ENCODE measurements at places on chromosomes 4 and X. TPM values are rescaled to one million over a fixed set of nuclear protein-coding genes. Genes with fewer than 3 reads are reported as not detected.

CTAG1B gene
- not detected for total RNA-seq

SPANXA2 gene
- total RNA-seq: not detected

C4orf36 gene
- total RNA-seq: 0.75 TPM

CLDN34 gene
- total RNA-seq: not detected

GAGE12E gene
- total RNA-seq: not detected

FAM13A gene
- 46.9 TPM for total RNA-seq

H2AZ1 gene
- 794 TPM for total RNA-seq

DNA sequence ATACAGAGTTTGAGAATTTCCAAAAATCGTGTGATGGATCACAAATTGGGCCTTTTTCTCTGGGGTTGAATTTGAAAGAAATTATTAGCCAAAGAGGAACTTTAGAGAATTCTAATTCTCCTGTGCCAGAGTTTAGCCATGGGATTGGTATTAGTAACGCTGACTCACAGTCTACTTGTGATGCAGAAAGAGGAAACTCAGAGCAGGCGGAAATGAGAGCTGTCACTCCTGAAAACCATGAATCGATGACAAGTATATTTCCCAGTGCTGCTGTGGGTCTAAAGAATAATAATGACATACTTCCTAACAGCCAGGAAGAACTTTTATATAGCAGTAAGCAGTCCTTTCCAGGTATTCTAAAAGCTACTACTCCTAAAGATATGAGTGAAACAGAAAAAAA lies 64.9 kb downstream of the N4BP2 start:
- no peaks in the 10 kb centered on the region for H3K27me3 ChIP-seq
- no peak overlapping the region for H3K4me3 ChIP-seq
- peaks cover 6% of the 10 kb centered on the region for H3K36me3 ChIP-seq
- H3K27ac ChIP-seq: no peak overlapping the region
- DNase-seq: no peak

- H3K27me3 ChIP-seq: no peaks in the 10 kb centered on the region
- H3K27ac ChIP-seq: no peak overlapping the region
These were observed 33.4 kb downstream of the PHOX2B start for GRCh38 chr4:41715155-41715554.

DNA sequence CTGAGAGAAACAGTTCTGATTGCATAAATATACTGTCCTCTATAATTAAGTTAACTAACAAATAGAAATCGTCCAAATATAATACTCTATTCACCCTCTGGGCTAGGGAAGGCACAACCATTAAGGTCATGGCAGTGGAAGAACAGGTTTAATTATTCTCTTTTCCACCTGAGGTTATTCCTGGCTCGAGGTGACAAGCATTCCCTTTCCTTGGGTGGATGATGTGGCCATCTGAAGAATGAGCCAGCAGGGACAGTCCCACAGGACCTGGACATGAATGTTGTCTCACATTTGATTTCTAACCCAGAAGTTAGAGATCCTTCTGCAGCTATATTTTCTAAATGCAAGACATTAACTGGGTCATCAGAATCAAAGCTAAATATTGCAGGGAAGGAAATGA lies 5.5 kb downstream of the IBSP start:
- no peak overlapping the region for H3K4me3 ChIP-seq
- no peak overlapping the region for H3K27ac ChIP-seq
- no peak for DNase-seq
- H3K36me3 ChIP-seq: no peaks in the 10 kb centered on the region

DNA sequence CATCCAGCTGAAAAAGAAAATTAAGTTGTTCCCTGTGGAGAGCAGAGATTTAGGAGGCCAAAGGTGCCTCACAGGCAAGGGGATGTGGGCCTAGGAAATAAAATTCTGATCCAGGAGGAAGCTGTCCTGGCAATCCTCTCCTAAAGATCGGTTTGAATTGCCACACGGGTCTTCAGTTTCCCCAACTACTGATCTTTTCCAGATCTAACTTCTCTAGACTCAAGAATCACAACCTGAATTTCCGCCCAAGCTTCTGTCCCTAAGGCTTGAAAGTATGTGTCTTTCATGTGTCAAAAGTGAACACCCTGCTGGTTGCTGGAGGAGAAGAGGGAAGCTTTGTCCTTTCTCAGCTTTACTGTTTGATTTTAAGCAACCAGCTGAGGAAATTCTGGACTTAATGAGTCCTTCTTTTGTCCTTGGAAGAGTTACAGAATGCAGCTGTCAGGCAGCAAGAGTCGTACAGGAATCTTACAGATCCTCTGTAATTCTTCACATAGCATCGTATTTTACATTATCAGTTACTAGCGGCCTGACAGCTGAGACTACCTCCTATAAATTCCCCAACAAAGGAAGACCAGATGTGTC lies 93.8 kb downstream of the INPP4B start:
- no peak overlapping the region for H3K27ac ChIP-seq
- DNase-seq: peak; percentile 27
- no peaks in the 10 kb centered on the region for H3K36me3 ChIP-seq
- H3K4me1 ChIP-seq: no peaks in the 10 kb centered on the region
- no peaks in the 10 kb centered on the region for H3K27me3 ChIP-seq

GRCh38 chrX:17525762-17526555 lies 151.0 kb downstream of the NHS start:
- H3K27ac ChIP-seq: no peak overlapping the region
- no peaks in the 10 kb centered on the region for H3K36me3 ChIP-seq
- no peak overlapping the region for H3K4me3 ChIP-seq
- no peaks in the 10 kb centered on the region for H3K4me1 ChIP-seq

DNA sequence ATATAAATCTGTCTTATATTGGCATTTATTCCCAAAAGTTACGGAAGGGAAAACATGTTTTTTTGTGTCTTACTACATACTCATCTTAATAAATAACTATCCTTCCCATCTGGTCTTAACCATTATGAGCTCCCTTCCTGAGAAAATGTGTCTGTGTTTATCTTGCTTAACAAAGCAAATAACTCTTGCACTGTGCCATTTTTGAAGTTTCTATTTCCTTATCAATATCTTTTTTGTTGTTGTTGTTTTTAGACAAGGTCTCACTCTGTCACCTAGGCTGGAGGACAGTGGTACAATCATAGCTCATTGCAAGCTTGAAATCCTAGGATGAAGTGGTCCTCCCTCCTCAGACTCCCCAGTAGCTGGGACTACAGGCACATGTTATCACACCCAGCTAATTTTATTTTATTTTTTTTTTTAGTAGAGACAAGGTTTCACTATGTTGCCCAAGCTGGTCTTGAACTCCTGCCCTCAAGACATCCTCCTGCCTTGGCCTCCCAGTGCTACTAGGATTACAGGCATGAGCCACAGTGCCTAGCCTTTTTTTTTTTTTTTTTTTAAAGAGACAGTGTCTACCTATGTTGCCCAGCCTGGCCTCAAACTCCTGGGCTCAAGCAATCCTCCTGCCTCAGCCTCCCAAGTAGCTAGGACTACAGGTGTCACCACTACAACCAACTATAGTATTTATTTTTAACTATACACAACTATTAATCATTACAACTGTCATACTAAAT lies 36.9 kb downstream of the CNOT6L start:
- DNase-seq: no peak
- no peak overlapping the region for H3K27ac ChIP-seq
- H3K4me1 ChIP-seq: peaks cover 7% of the 10 kb centered on the region
- H3K4me3 ChIP-seq: no peak overlapping the region
- no peaks in the 10 kb centered on the region for H3K36me3 ChIP-seq

DNA sequence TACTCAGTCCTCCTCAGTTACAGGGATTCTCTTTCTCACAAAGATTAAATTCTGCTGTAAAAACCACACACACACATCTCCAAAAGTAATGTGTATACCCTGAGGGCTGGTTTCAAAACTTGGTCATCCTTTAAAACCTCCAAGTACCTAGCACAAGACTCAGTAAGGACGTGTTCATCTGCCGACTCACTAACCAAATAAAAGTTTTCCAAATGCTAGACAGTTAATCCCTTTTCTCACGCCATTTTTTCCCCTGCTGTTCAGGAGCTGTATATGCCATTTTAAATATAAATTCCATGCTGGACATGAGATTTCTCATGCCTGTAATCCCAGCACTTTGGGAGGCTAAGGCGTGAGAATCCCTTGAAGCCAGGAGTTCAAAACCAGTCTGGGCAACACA lies 3.9 kb upstream of the SAT1 start:
- H3K27ac ChIP-seq: no peak overlapping the region
- no peaks in the 10 kb centered on the region for H3K36me3 ChIP-seq
- H3K27me3 ChIP-seq: no peaks in the 10 kb centered on the region
- peaks cover 7% of the 10 kb centered on the region for H3K4me1 ChIP-seq
- no peak overlapping the region for H3K4me3 ChIP-seq
